Stimulated activated CD4-positive, alpha-beta T cell treated with anti-CD3 and anti-CD28 coated beads, Interleukin-1b, Interleukin-23, amount 100 ng/mL, for 48 hours (primary cell): ENCODE measurements at places on chromosomes 1 and 21.

DNA sequence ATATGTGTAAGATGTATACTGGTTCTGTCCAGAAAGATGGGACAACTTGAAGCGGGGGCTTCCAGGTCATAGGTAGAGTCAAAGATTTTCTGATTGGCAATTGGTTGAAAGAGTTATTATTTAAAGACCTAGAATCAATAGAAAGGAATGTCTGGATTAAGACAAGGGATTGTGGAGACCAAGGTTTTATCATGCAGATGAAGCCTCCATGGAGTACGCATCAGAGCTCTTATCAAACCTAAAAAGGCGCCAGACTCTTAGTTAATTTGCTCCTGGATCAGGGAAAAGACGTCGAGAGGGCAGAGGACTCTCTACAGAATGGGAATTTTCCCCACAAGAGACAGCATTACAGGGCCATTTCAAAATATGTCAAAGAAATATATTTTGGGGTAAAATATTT is 23.7 kb upstream of the ETV3 start:
- DNase-seq: no peak

DNA sequence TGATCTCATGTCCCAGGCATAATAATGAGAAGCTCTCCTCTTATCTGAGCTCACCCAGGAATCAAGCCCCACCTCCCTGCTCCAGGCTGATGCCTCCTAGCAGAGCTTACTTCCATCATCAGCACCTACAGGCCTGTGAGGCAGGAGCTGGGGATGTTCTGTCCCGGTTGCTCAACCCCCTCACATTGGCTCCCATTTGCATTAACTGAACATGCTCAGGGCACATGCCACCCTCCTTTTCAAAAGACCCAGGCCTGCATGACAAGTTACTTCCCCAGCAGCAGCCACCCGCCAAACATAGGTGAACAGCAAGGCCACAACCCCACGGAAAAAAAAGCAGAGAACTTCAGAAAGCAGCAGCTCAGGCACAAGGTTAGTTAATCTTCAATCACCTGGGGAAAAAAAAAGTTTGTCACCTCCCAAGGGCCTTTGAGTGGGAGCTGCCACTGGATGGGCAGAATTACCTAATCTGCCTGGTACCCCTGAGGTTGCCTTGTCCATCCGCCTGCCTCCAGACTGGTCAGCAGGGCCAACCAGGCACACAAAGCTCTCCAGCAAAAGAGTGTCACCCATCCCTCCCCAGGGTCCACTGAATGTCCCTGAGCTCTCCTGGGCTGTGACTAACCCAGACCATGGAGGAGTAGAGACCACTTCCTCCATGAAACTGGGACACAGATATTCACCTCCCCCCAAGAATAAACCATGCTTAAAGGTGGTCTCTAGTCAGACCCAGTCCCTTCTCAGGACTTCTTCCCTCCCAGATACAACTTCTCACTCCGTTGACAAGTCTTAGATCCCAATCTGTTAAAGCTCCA is 4.4 kb downstream of the KCNN3 start:
- no peak for DNase-seq

DNA sequence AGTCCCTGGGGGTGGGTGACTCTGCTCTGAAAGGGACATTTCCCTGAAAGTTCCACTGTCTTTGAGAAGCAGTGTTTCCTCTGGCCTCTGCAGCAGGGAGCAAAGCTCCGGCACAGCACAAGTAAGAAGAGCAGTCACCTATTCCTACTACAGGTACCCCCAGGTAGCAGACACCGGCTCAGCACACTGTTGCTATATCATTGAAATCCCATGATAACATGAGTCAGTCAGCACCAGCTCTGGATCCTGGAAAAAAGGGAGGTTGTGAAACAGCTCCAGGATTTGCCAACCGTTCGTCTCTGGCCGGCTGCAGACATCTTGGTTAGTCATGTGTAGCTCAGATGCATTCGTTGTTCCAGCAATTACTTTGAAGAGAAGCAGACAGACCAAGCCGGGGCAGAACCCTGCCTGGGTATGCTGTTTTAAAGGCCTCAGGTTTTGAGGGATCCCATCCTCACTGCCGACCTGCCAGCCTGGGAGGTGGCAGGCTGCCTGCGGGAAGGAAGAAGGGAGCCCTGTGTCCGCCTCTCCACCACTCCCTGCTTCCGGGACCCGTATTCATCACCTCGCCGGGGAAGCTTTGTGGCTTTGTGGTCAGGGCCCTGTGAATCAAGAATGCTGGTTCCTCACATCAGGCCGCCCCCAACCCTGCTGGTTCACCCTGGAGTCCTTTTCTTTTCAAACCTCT is 139.2 kb downstream of the CLIC6 start:
- DNase-seq: peak; percentile 80

GRCh38 chr21:35072960-35073359 is 23.9 kb upstream of the RUNX1 start:
- DNase-seq: no peak

- DNase-seq: no peak
Observed at GRCh38 chr1:222283147-222283768, 264.6 kb downstream of the HHIPL2 start.

GRCh38 chr1:2989976-2990375 is 31.3 kb upstream of the ACTRT2 start:
- DNase-seq: no peak

- no peak for DNase-seq
Observed at GRCh38 chr1:206493279-206493678, 14.1 kb upstream of the RASSF5 start.

DNA sequence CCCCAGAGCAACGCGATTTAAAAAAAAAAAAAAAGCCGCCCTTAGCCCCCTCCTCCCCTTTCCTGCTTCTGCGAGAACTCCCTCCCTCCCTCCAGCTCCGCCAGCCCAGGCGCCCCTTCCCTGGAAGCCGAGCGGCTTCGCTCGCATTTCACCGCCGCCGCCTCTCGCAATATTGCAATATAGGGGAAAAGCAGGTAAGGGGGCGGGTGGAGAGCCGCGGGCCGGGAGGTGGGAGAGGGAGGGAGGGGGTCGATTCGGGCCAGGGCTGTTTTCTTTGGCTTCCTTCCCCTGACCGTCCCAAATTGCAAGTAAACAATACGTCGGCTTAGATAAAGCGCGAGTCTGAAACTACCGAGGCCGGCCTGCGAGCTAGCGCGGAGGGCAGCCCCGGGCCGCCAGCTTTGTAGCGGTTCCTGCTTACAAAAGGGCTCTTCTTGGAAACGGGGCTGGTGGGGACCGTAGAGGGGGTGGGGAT is 408 bp downstream of the LMO4 start:
- DNase-seq: peak; percentile 23

GRCh38 chr1:209219791-209220524 is 363.6 kb upstream of the CAMK1G start:
- DNase-seq: no peak

DNA sequence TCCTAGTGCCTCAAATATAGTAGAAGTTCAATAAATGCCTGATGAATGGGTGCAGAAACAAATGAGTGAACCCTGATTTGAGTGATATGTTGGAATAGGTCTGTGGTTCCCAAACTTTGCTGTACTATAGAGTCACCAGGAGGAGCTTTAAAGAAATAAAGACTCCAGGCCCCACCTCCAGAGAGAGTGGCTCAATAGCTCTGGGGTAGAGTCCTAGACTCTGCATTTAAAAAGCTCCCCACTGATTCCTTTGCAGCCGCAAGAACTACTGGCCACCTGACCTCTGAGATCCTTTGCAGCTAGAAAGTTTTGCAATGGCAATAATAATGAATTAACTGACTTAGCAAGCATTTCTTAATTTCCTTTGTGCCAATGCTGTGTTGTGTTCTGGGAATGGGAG is 20.9 kb downstream of the TCHHL1 start:
- no peak for DNase-seq

GRCh38 chr1:241611063-241611462 is 29.1 kb downstream of the CHML start:
- no peak for DNase-seq

DNA sequence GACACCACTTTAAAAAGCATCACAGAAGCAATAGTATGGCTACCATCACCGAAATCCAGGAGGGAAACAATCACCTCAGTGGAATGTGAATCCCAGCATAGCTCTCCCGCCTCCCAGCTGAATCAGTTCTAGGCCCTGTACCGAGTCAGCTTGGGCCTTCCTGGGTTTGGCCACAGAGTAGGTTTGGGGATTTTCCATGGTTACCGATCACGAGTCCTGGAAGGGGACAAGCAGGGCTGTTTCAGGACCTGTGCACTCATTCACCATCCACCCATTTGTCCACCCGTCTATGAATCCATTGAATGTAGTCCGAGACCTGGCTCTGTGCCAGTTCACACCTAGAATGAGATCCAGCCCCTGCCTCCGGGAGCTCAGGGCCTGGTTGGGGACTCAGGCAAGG is 94.2 kb downstream of the ARHGEF10L start:
- DNase-seq: no peak

DNA sequence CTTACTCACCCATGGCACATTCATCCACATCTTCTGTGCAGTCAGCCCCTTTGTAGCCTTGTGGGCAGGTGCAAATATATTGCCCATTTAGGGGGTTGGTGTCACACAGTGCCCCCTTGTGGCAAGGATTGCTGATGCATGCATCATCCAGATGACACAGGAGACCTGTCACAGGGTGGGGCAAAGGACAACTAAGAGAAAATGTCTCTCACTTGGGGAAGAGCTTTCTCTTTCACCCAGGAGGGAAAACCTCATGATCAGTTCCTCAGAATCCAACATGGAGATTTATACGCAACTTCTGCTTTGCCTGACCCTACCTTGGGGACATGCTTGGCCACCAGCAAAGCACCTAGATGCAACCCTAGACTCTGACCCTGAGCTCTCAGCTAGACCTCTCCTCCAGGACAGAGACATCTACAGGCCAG is 71.8 kb upstream of the ADAM30 start:
- peak; percentile 84 for DNase-seq

DNA sequence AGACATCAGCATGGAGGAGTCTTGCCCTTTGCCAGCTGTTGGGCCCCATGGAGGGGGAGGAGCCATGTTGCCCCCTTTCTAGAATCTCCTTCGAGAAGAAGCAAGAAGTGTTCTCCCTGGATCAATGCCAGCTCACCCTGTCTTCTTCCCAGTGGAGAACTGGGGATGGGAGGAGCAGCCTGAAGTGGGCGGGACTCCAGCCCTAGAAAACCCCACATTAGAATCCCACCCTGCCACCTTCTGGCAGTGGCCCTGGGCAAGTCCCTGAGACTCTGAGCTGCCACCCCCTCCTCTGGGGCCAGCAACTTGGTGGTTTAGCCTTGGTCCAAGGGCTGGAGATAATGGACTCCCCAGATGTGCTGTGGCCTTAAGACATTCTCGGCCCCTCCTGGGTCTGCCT is 51.7 kb downstream of the PAX7 start:
- DNase-seq: no peak

DNA sequence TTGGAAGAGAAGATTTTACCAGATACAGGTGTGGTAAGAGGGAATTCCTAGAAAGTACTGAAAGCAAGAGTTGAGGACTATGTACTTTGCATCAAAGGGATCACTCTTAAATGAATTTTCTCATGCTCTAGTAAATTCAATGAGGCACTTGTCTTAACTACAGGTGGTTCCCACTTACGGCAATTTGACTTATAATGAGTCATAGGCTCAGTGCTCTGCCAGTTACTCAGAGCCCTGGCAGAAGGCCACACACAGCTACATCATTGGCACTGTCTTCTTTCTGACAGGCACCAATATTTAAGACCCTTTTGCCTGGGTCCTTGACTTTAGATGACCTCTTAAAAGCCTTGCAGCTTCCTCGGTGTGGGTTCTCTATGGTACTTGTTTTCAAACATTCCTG is 15.9 kb upstream of the ADAMTS5 start:
- no peak for DNase-seq

DNA sequence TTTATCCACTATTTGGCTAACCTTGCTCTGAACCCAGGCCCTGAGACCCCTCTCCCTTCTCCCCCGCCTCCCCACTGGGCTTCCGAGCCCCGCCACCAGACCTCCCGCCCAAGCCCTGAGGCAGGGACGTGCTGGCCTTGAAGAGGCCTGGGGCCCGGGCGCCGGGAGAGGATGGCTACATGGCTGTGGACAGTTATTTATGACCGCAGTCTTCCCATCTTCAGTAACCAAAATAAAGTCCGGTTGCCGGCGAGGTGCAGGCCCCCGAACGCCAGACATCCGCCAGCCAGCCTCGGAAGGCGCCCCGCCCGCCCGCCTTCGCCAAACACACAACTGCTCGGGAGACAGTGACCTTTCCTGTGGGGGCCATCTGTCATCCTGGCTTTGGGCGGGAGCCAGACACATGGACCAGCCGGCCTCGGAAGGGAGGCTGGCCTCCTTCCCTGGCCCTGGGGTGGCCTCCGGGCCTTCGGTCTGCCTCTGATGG is 69.0 kb downstream of the DHRS3 start:
- DNase-seq: no peak

DNA sequence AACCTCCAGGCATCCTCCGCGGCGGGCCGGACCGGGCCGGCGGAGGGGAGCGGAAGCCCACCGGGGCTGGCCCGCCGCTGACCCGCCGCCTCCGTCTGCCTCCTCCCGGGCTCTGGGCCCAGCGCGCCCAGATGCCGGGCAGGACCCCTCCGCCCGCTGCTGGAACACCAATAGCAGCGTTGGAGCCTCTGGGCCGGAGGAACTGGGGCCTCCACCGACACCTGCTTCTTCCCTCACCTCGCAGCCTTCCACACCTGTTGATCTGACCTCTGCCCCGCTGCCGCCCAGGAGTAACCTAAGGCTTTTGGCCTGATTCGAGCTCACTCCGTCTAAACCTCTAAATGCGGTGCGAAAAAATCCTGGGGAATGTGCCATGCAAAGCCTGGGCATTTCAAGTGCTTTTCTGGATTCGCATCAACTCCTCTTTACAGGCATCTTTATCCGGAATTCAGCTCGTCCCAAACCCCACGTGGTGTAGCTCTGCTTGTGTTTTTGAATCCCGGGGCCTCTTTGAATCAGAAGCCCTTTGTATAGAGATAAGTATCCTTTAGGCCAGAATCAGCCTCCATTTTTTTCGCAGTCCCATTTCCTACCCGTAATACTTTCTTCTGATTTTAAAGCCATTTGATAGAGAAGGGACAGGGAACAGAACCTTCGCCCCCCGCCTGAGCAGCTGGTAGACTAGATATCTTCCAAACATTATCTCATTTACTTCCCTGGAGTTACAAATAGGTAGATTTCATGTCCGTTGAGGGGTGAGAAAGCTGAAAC is 680 bp upstream of the CNN3 start:
- no peak for DNase-seq

DNA sequence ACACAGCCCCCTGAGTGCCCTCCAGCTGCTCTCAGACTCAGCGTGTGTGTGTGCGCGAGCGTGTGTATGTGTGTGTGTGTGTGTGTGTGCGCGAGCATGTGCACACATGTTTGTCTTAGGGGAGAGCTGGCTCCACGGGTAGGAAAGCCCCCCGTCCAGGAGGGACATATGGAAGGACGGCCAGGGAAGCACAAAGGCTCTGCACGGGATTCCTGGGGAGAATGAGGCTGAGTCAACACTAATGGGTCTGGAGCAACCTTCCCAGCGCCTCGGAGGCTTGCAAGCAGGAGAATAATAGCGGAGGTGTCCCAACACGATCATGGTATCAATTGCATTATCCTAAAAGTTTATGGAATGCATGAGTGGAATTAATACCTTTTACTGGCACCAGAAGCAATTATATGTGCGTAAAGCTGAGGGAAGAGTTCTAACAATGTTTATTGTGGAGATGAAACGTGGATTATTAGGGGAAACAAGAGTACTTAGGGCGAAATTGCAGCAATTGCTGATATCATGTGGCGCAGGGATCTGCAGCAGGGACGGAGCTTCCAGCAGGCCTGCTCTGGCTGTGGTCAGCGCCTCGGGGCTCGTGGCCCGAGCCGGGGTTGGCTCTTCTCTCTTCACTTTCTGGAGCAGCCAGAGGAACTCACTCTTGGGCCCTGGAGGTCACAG is 40.3 kb upstream of the CCDC27 start:
- no peak for DNase-seq
